ENCODE measurements at places on chromosomes 6 and 20.

DNA sequence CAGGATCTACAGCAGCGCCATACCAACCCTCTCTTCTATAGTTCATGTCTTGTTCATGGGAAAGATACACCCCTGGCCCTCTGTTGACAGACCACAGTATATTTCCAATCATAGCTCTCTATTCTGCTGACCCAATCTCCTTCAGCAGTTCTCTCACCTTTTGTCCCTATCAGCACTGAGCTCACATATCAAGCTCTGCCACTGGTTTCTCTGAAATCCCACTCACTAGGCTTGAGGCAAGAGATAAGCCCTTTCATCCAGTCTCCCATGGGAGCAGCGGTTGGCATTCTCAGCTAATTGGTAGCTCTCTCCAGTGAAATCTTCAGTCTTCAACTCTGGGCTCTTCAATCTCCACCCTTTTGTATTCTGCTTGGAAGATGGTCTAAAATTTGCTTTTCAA, 313.4 kb downstream of the GJA1 start:
- DNase-seq: no peak

DNA sequence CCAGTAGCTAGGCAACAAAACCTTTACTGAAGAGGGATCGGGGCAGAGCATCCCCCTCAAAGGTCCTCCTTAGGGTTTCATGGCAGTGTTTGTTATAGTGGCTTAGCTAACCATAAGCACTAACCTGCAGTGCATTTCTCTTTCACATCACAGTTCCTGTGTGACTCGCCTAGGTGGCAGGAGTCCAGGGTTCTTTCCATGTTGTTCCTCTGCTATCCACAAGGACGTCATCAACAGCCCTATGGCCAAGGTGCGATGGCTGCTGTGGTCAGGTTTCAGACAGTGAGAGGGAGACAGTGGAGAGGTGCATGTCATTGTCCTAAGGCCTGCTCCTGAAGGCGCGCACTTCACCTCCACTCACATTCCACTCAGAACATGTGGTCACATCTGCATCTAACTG, 38.8 kb upstream of the FOXA2 start:
- DNase-seq: peak; percentile 0

DNA sequence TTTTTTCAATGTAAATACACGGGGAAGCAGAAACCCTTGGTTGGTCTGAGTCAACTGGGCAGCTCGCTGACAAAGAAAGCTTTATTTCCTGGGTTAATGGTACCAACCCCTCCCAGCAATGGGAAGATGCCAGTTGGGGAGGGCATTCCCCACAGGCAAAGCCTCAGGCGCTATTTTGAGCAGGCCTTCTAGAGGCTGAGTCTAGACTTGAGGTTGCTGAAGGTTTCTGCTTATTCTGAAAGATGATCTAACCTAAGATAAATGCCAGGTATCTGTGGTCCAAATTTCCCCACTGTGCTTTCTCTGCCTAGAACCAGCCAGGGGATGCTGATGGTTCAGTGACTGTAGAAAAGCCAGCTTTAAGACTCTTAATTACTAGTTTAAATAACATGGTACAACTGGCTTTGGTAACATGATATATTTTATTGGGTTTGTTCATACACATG, 172.5 kb upstream of the JARID2 start:
- DNase-seq: peak; percentile 18

- DNase-seq: peak; percentile 51
These were observed 26.7 kb downstream of the IYD start for GRCh38 chr6:150395388-150396009.

DNA sequence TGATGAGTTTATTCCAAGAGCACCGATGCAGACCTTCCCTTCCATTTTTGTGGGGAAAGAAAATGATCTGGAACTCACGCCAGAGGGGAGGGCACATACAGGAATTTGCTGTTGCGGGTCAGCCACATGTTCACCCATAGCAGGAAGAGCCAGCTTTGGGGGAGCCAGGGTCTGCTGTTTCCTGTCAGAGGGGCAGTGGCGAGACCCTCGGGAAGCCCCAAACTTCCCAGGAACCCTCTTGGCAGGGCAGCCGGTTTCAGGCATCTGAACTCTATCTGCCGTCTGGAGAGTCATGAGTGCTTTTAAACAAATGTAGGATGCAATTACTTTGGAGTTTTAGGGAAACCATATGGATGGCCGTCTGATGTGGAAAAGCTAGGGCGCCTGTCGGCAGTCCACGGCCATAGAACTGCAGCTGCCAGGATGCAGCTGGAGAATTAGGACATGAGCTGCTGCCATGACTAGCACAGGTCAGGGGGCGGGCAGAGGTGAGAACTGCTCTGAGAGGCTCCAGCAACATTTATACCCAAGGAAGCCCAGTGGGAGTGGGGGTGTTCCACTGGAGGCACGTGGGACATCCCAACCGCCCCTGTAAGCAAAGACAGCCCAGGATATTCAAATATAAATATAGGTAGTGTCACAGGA, 14.8 kb upstream of the SERPINB9 start:
- DNase-seq: no peak

DNA sequence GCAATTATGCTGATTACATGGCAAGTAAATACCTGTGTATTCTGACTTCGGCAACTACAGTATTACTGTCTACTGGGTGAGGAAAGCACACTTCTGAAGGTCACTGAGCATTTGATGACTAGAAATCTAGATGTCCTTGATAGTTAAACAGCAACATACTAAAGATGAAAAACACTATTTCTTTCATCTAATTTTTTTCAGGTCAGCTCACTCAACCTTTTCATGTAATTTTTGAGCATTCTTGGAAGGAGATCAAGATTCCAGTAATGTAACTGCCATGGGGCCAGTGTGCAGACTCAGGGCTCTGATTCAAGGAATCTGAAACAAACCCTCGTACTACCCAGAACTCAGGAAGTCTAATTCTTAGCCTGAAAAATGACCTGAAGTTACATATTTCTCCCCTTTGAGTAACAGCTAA, 222.6 kb upstream of the TAB2 start:
- DNase-seq: peak; percentile 48

- DNase-seq: no peak
These were observed 202.0 kb downstream of the CENPW start for GRCh38 chr6:126541806-126542491.

DNA sequence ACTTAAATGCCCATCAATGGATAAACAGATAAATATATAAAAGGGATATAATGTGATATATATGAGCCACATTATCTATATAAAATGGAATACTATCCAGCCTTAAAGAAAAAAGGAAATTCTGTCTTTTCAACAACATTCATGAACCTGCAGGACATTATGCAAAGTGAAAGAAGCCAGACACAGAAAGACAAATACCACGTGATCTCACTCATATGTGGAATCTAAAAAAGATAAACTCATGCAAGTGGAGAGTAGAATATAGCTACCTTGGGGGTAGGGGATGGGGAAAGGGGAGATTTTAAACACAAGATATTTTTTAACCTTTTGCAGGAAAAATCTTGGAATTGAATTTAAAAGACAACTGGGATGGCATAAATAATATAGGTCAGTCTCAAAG, 1.5 kb upstream of the OR2J1 start:
- no peak for DNase-seq

GRCh38 chr20:36261389-36262105, 25.3 kb downstream of the AAR2 start:
- DNase-seq: no peak

- no peak for DNase-seq
These were observed 14.0 kb downstream of the PGBD1 start for GRCh38 chr6:28295326-28295725.

DNA sequence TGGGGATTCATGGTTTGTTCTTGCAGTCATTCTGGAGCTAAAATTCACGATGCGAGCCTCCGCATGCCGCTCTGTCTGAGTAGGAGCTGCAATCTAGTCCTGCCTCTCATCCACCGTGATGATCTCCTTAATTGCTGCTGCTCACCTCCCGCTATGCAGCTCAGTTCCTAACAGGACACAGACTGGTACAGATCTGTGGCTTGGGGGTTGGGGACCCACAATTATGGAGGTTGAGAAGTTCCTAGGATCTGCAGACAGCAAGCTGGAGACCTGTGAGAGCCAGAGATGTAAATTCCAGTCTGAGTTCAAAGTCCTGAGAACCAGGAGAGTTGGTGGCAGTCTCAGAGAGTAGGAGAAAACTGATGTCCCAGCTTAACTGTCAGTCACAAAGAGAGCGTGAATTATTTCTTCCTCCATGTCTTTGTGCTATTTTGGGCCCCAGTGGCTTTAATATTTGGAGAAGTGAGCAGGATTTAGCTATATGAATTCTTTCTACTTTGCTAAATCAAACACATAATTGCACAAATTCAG, 378.7 kb upstream of the MAN1A1 start:
- DNase-seq: no peak

GRCh38 chr20:25052255-25053194, 5.4 kb downstream of the ACSS1 start:
- no peak for DNase-seq

DNA sequence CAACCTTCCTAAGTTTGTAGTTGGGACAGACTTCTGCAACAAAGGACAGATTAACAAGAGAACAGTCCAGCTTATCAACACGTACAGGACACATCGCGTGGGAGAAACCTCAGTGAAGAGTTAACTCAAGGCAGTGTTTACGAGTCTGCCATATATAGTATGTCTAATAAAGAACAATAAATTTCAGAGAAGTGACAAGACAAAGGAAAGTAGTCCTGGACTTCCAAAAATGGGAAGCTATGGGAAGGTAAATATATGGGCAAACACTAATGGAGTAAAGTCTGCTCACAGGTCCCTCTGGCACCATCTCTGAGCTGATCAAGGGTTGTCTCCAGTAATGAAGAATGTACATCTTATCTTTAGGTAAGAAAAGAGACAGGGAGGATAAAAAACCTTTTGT, 34.9 kb downstream of the GCM1 start:
- no peak for DNase-seq

GRCh38 chr6:20699402-20699801, 165.1 kb downstream of the CDKAL1 start:
- no peak for DNase-seq

GRCh38 chr20:63896264-63897105, 1.6 kb downstream of the DNAJC5 start:
- peak; percentile 46 for DNase-seq

GRCh38 chr6:39707962-39708683, 17.1 kb downstream of the KIF6 start:
- no peak for DNase-seq

DNA sequence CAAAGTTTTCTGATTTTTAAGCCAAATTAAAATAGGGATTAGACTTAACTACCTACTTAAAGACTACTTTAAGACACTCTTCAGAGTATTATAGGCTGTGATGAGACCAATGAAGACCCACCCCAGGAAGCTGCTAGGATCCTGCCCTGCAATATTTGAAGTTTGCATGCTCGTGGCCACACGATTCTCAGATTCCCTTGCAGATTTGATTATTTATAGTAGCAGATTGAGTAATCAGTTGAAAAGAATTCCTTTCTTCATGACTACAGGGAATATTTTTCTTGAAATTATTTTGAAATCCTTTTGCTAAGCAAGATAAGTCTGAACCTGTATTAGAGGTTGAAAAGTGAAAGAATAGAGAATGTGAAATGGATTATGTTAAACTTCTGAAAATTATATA, 122.3 kb downstream of the B3GAT2 start:
- peak; percentile 74 for DNase-seq

DNA sequence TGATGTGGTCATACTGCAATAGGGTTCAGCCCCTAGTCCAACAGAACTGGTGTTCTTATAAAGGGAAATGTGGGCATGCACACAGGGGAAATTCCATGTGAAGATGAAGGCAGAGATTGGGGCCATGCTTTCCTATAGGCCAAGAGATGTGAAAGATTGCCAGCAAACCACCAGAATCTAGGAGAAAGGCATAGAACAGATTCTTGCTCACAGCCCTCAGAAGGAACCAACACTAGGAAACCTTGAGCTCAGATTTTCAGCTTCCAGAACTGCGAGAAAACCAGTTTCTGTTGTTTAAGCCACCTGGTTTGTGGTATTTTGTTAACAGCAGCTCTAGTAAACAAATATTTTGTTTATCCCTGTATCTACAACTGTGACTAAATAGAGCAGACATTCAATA, 197.6 kb upstream of the CITED2 start:
- DNase-seq: no peak

GRCh38 chr6:27505209-27506027, 32.5 kb upstream of the ZNF184 start:
- peak; percentile 77 for DNase-seq

GRCh38 chr6:32854376-32855178, 585 bp downstream of the PSMB9 start:
- DNase-seq: peak; percentile 33

DNA sequence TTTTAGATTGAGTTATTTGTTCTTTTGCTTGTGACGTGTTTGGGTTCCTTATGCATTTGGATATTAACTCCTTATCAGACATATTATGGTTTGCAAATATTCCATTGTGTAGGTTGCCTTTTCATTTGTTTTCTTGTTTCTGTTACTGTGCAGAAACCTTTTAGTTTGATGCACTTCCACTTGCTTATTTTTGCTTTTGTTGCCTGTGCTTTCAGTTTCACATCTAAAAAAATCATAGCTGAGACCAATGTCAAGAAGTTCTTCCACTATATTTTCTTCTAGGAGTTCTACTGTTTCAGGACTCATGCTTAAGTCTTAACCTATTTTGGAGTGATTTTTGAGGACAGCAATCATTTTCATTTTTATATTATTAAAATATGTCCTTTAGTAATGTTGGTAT, 113.5 kb downstream of the EPM2A start:
- DNase-seq: no peak

DNA sequence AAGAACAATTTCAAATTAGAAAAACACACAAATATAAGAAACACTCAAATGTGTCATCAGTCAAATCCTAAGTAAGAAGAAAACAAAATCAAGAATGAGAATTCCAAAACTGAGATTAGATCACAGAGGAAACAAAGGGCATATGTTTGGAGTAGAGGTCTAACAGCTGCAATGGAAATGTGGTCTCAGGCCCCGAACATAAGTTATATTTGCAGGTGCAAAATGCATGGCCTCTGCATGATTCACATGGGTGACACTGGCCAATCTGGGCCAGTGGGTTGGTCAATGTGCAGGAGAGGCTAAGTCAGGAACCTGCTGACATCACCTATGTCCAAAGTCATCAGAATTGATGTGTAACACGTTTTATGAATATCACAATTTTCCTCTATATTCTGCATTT, 108.5 kb upstream of the MAP7 start:
- no peak for DNase-seq

- no peak for DNase-seq
These were observed 300.5 kb downstream of the PLCB1 start for GRCh38 chr20:8432435-8433148.

DNA sequence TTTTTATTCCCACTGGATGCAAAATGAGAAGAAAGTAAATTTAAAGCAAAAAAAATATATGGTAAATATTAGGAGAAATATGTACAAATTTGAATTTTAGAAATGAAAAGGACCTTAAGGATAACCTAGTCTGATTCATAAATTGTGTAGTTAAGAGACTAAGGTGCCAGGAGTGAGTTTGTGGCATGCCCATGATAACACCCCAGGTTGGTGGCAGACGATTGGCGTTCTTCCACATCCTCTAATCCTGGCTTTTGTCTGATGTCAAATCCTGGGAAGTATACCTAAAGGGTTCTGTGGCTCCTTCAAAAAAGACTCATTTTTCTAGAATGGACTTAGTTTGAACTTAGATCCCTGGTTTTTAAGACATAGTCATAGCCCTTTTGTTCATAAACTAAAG, 62.2 kb downstream of the SAMD5 start:
- no peak for DNase-seq

GRCh38 chr6:42354702-42355101, 97.0 kb downstream of the TRERF1 start:
- peak; percentile 82 for DNase-seq
